ENCODE measurements at places on chromosomes 5 and 9.

- DNase-seq, result no peak
Measured at GRCh38 chr5:107853031-107853430, 182.3 kb upstream of the EFNA5 start.

- DNase-seq, result no peak
Measured at GRCh38 chr9:81079055-81079454, 610.3 kb downstream of the TLE1 start.

- DNase-seq, result peak; percentile 88
Measured at GRCh38 chr9:34989946-34990635, 546 bp downstream of the DNAJB5 start.

DNA sequence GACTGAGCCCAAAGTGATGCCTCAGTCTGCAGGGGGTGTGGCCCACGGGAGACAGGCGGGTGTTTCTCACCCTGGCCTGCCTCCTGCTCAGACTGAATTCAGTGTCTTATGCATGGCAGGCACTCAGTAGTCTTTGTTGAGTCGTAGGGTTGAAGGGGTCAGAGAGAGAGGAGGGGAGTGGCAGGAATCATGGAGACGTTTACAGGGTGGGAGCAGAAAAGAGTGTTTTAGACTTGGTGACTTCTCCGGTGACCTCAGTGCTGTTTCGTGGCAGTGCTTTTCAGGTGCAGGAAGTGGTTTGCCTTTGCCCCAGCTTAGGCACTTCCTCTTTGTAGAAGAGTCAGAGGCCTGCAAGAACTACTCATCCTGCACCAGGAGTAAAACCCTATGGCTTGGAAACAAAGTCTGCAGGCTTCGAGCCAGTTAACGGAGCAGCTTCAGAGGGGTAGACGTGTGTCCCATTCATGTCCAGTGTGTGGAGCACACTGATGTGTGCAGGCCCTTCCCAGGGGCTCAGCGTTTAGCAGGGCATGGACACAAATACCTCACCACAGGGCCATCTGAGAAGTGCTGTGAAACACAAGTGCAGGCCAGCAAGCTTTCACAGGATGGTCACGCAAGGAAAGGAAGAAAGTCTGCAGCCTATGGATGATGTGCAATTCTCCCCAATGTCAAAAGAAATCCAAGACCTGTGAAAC lies 24.5 kb upstream of the SEMA4D start:
- no peak for DNase-seq

DNA sequence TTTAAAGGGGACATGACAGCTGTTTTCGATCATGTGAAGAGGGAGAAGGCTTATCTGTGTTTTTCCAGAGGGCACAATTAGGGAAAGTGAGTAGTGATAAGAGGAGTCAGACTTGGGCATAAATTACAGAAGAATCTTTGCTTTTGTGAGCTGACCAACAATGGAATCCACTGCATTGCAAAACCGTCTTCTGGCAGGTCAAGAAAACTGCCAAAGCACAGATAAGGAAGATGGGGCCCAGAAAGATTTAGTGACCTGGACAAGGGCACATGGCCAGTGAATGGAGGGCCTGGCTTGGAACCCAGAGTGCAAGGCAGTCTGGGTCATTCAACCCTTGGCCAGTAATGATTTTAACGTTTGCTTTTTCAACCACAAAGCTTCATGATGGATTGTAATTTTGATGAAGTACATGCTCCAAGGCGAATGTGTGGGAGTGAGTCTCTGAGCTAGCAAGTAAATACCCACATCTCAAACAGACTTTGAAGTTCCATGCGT lies 153.2 kb upstream of the MAST4 start:
- no peak for DNase-seq

DNA sequence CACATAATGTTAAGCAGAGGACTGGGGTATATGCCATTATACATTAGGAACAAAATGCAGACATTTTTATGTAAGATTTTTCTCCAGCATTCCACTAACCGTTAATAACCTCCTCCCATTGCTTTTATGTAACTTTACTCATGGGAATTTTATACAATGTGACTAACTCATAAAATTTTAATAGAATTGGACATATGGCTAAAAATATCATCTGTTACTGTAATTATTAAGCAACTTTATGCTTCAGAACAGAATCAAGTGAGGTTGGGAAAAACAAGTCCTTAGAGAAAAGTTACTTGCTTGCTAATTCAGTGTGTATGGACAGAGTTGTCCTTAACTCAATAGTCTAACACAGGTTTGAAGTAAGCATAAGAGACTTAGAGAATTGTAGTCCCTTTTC lies 54.8 kb upstream of the PCSK1 start:
- no peak for DNase-seq

DNA sequence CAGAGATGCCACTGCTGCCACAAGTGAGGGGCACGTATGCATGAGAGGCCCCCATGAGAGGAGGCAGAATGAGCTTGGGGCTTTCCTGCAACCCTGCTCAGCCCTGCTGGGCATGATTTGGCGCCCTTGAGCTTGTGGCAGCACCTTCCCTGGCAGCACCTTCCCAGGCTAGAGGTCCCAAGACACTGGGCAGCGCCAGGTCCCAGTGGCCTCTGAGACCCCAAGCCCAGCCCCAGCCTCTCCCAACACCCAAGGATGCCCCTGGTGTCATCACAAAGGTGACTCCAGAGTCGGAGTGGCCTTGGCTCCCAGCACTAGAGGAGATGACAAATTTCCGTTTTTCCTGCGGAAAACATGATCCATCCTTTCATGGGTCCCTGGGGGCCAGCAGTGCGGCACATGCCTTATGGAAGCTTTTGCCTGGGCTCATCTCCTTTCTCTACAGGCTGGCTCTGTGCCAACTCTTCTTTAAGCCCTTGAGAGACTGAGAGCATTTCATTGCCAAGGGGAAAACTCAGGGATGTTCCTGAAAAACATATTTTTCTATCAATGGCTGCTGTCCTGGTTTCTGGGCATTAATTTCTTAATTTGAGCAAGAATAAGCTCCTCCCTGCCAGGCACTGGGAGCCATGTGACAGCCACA lies 77.1 kb upstream of the ADAMTS2 start:
- peak; percentile 36 for DNase-seq

- DNase-seq, result no peak
Measured at GRCh38 chr5:39138892-39139291, 64.7 kb upstream of the RICTOR start.

Data from coronary artery (tissue), 2 donors.